ENCODE measurements at places on chromosomes 7 and 10.
A peak's percentile ranks its signal among the peaks of the same experiment; 100 is the strongest.

GRCh38 chr10:64503429-64503828 lies 982.2 kb downstream of the REEP3 start:
- no peak for DNase-seq

GRCh38 chr7:900331-901040 lies 24.1 kb downstream of the GET4 start:
- DNase-seq: no peak

GRCh38 chr10:117531371-117532002 lies 11.1 kb upstream of the EMX2 start:
- no peak for DNase-seq

- DNase-seq: no peak
Measured at GRCh38 chr10:47300429-47300931, 483 bp downstream of the GDF10 start.

- no peak for DNase-seq
Measured at GRCh38 chr10:114683162-114683561, 25.1 kb upstream of the ABLIM1 start.

GRCh38 chr7:47528471-47528870 lies 53.4 kb downstream of the TNS3 start:
- DNase-seq: no peak

- DNase-seq: no peak
Measured at GRCh38 chr7:71485586-71485985, 353.6 kb downstream of the GALNT17 start.

- no peak for DNase-seq
Measured at GRCh38 chr10:114042895-114043531, 653 bp upstream of the ADRB1 start.

GRCh38 chr10:131464789-131465188 lies 153.3 kb upstream of the TCERG1L start:
- DNase-seq: no peak

GRCh38 chr7:6232534-6232933 lies 39.9 kb downstream of the CYTH3 start:
- no peak for DNase-seq

DNA sequence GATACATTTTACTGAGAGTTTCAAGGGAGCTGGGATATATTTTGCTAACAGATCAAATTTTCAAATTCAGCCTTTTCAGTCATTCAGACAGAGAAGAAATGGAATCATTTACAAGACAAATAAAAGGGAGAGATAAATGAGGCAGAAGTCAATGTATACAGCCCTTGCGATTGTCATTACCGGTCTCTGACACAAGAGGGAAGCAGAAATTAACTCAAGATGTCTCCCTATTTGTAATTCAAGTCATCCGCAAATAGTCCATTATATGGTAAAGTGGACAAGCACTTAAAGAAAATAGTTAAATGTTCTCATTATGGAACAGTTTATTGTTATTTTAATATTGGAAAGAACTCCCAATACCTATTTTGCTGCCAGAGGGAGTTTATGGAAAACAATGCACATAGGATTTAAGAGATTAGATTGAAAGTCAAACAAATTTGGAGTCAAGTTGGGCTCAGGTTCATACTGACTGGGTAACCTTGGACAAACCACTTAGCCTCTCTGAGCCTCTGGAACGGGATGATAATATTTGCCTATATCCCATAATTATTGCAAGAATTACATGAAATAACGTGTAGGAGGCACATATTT lies 89.3 kb upstream of the PRKCQ start:
- no peak for DNase-seq

DNA sequence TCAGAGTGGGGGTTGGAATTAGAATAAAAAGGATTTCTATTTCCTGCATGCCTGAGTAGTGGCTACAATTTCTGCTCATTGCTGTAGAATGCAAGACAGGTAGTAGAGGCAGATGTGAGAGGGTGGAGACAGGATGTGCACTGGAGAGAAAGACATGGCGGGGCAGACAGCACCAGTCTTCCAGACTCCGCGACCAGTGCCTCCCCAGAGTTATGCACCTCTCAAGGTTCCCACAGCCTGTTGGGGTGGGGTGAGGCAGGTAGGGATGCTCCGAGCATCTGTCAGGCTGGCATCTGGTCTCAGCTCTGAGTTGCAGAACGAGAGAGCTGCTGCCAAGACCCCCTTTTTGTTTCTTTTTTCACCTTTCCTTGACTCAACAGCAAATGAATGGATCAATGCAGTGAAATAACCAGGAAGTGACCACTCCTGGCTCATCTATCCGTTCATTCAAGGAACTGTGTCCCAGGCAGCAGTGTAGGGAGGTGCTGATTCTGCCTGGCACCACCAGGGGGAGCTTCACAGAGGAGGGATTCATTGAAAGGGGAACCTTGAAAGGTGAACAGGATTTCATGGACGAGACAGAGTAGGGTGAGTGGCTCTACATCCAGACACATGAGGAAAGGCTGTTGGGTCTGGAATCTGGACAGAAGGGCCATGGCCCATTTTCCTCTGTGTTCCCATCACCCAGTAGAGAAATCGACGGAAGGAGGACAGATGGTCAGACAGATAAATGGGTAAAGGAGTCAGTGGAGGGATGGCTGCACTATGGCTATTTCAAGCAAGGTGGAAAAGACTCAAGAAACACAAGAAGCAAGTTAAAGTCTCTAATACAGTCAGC lies 17.2 kb upstream of the SLC18A3 start:
- DNase-seq: no peak

DNA sequence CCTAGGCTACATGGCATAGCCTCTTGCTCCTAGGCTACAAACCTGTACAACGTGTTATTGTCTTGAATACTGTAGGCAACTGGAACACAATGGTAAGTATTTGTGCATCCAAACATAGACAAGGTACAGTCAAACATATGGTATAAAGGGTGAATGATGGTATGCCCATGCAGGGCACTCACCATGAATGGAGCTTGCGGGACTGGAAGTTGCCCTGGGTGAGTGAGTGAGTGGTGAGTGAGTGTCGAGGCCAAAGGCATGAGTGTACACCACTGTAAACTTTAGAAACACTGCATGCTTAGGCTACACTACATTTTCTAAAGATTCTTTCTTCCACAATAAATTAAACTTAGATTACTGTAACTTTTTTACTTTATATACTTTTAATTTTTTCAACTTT lies 165.7 kb downstream of the PARD3 start:
- no peak for DNase-seq

DNA sequence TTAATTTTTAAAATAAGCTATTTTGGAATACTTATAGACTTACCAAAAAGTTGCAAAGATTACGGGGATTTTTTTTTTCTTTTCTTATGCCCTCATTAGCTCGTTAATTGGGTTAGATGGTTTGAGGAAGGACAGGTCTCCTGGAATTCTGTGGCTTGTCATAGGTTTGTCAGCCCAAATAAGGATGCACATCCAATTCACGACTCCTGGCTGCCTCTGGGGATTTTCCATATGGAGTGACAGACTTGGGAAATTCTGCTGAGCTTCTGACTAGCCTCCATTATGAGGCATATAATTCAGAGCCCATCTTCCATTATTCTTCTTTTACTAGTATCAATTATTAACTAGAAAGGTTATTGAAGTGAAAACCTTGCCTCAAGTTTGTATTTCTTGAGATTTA lies 102.1 kb downstream of the AUTS2 start:
- DNase-seq: no peak

GRCh38 chr7:1431634-1432380 lies 27.5 kb downstream of the MICALL2 start:
- DNase-seq: no peak

DNA sequence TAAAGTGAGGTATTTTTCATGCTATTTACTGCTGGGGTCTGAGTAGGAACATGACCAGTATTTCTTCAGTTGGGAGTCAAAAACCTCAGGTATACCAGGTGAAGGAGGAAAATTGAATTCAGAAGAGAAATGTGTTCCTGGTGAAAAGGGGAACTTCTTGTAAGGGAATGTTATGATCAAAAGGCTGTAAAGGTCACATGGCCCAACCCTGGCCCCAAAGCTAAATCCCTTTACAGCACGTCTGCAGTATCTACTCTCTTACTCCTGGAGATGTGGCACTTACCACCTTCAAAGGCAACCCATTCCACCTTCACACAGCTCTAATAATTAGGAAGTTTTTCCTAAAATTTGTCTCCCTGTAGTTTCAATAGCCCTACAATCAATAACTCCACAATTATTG lies 15.2 kb downstream of the PIK3AP1 start:
- DNase-seq: no peak

DNA sequence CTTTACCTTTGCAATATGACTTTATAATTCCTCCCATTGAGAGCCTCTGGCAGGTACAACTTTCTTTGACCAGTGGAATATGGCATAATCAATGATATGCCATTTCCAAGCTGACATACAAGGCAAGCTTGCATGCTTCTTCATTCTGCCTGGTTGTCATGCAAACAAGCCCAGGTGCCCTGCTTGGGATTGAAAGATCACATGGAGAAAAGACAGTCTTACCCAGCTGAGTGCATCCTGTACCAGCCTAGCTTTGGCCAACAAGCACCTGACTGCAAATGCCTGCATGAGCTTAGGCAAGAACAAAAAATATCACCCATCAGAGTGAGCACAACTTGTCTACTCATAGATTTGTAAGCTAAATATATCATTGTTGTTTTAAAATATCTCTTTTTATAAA lies 82.9 kb upstream of the KCND2 start:
- DNase-seq: no peak

GRCh38 chr7:44087911-44088838 lies 5.8 kb upstream of the POLM start:
- no peak for DNase-seq

GRCh38 chr7:44378744-44379143 lies 53.4 kb upstream of the CAMK2B start:
- DNase-seq: no peak

GRCh38 chr10:65670087-65670486 lies 1255.7 kb upstream of the LRRTM3 start:
- DNase-seq: no peak

GRCh38 chr7:139777133-139777891 lies 486 bp downstream of the HIPK2 start:
- peak; percentile 39 for DNase-seq

- peak; percentile 44 for DNase-seq
Measured at GRCh38 chr10:44864637-44865288, 46.4 kb upstream of the TMEM72 start.

DNA sequence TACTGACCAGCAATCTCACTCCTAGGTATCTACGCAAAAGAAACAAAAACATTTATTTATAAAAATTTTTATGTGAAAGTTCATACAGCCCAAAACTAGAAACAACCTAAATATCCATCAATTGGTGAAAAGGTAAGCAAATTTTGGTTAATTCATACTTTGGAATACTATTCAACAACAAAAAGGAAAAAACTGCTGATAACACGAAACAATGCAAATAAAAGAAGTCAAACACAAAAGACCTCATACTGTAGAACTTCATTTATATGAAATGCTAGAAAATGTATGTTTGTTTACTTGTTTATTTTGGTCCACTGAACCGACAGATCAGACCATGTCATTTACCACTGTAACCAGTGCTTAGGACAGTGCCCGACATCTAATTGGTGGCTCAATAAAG lies 60.3 kb downstream of the USP6NL start:
- DNase-seq: no peak

GRCh38 chr10:124092250-124092859 lies 1.0 kb downstream of the CHST15 start:
- peak; percentile 10 for DNase-seq

GRCh38 chr10:69479240-69480067 lies 28.2 kb downstream of the TSPAN15 start:
- no peak for DNase-seq

DNA sequence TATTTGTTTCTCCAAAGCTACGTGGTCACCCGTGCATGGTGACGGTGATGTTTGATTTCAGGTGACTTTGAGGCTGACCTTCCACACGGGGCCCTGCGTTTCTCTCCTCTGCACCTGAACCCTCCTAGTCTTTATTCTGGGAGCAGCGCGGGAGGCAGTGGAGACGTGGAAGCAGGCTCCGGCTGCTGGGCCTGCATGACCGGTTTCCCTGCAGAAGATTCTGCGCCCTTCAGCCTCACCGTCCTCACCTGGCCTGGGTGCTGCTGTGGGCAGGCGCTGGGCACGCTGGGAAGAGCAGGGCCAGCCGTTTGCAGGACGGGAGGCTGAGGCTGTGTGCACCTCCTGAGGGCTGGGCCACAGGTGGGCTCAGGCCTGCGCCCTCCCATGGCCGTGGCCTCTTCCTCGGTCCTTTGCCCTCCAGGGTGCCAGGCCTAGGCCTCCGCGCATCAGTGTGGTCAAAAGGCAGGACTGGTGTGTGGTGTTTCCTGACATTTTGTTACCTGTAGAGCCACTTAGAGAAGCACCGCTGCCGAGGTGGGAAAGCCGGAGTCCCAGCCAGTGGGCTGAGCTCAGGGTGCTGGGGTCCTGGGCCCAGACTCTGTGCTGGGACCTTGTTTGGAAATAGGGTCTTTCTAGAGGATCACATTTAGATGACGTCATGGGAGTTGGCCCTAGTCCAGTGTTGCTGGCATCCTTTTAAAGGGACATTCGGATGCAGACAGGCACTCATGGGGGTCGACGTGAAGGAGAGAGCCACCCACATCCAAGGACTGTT lies 478.3 kb downstream of the DNAJB6 start:
- no peak for DNase-seq

- DNase-seq: no peak
Measured at GRCh38 chr10:95411635-95412034, 120.8 kb upstream of the PDLIM1 start.

Measured in effector memory CD4-positive, alpha-beta T cell (primary cell).